ENCODE measurements at places on chromosomes 13 and 19. TPM values are rescaled to one million over a fixed set of nuclear protein-coding genes. Genes with fewer than 3 reads are reported as not detected.
A peak's percentile ranks its signal among the peaks of the same experiment; 100 is the strongest.

The HIPK4 gene
- total RNA-seq, result not detected

The UBE2L5 gene
- not detected for total RNA-seq

GRCh38 chr19:13859361-13859880 lies 17.5 kb upstream of the NANOS3 start:
- DNase-seq, result no peak

The TNFSF9 gene
- total RNA-seq, result 0.27 TPM

The HNRNPA1L2 gene
- total RNA-seq, result 6.9 TPM

The ZNF134 gene
- 18.4 TPM for total RNA-seq

DNA sequence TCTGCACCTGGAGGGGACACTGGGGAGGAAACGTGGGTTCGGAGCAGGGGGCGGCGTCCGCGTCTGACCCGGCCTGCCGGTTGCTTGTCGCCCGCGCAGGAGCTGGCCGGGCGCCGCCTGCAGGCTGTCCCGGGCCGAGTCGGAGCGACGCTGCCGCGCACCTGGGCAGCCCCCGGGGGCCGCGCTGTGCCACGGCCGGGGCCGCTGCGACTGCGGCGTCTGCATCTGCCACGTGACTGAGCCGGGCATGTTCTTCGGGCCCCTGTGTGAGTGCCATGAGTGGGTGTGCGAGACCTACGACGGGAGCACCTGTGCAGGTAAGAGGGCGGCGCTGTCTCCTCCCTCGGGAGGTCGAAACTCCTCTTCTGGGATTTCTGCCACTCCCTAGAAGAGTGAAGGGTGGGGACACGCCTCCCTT lies 1.3 kb downstream of the ITGBL1 start:
- no peak for DNase-seq

The ZNF471 gene
- total RNA-seq, result 3.9 TPM

The PSPN gene
- 1.4 TPM for total RNA-seq

The C19orf81 gene
- not detected for total RNA-seq

The UBXN6 gene
- total RNA-seq, result 68.5 TPM

- DNase-seq, result no peak
These were observed 4.2 kb upstream of the ZNF564 start for GRCh38 chr19:12555456-12555930.

The CNN1 gene
- 703 TPM for total RNA-seq

The ZNF99 gene
- 0.41 TPM for total RNA-seq

The CD22 gene
- 1.4 TPM for total RNA-seq

DNA sequence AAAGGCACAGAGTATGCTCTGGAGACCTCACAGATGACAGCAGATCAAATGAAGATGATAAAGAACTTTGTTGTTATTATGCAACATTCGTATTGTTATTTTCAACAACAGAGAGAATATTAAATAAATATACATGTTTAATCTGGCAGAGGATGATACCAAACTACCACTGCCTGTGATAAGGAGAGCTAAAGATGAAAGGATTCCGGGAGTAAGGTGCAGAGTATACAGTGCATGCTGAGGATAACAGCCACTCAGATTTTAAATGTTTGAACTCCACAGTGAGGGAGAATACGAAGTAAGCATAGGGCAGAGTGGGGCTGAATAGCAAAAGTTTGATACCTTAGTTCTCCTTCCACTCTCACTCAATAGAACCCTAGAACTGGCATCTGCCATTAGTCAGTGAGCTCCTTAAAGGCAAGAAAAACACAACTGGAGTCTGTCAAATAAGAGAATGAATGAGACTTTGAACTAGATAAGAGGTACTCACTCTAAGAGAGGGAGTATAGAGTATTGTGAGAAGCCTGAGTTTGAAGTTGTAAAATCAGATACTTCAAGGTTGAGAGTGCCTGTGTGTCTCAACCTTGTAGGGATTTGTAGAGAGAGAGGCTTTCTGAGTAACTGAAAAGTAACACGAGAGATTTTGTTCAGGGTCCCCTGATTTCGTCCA lies 78.5 kb downstream of the STARD13 start:
- DNase-seq, result no peak

GRCh38 chr19:14406645-14407401 lies 12.3 kb downstream of the DDX39A start:
- no peak for DNase-seq

The ONECUT3 gene
- 0.42 TPM for total RNA-seq

- no peak for DNase-seq
These were observed 83.6 kb upstream of the ARHGEF7 start for GRCh38 chr13:111031531-111031961.

DNA sequence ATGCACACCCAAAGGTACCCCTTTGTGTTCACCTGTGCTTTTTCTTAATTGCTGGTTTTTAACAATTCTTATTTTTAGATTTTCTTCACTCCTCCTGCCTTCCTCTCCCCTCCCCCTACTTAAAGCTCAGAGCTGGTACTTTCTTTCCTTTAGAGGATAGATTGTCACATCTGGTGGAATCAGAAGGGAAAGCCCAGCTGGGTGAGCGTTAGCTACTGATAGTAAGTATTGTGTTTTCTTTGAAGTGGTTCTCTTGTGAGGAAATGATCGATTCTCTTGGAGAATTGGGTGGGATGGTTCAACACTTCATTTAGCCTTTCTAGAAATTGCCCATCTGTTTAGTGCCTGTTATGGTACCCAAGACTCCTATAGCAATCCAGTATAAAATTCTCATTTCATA lies 84.8 kb downstream of the FLT1 start:
- DNase-seq, result no peak

GRCh38 chr13:95038949-95039348 lies 262.3 kb downstream of the ABCC4 start:
- no peak for DNase-seq

- DNase-seq, result peak; percentile 51
These were observed 11.3 kb downstream of the GTPBP3 start for GRCh38 chr19:17348700-17349099.

The C19orf33 gene
- 6.7 TPM for total RNA-seq

DNA sequence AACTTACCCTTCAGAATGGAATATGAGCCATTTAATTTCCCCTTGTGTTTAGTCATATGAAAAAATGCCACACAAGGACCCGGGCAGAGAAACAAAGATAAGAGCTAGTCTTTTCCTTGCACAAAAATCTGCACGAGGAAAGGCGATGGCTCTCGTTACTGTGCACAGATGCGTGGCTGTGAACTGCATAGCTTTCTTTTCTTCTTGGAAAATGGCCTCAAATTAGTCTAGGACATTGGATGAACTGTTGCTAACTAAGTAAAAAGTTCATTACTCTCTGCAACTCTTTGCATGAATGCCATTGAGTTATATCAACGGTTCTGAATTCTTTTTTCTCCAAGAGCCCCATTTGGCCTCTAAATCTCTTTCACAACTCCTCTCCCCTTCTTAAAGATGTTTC lies 125.2 kb downstream of the COG6 start:
- no peak for DNase-seq

The MCEMP1 gene
- total RNA-seq, result 0.92 TPM

GRCh38 chr13:32783067-32783466 lies 196.8 kb downstream of the PDS5B start:
- no peak for DNase-seq

GRCh38 chr19:51627491-51628138 lies 2.6 kb downstream of the SIGLEC5 start:
- DNase-seq, result no peak

DNA sequence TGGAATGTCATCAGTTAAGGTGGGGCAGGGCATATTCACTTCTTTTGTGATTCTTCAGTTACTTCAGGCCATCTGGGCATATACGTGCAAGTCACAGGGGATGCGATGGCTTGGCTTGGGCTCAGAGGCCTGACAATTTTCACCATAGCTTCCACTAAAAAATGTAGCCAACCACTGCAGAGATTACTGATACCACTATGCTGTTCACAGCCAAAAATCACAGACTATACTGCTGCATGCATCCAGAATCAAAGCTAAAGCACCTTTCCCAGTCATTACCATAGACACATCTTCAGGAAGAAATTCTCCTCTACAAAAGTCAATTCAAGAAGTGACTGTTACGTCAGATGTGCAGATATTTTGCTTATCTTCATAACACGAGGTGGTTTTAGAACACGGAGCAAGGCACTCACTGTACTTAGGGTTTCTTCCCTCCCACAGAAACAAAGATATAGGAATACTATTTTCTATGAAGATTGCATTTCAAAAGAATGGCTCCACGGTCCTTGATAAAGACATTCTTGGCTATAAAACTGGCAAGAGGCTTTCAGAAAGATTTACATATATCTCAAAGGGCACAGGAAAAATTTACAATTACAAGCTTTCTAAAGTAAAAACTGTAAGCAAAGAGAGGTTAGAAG lies 1556.6 kb upstream of the PRR20A start:
- DNase-seq, result no peak

GRCh38 chr19:5103812-5104410 lies 135.0 kb downstream of the KDM4B start:
- DNase-seq, result no peak

The SAMD4B gene
- 101 TPM for total RNA-seq

- no peak for DNase-seq
These were observed 1.2 kb downstream of the S1PR5 start for GRCh38 chr19:10516064-10516385.

- DNase-seq, result no peak
These were observed 13.9 kb downstream of the VSTM2B start for GRCh38 chr19:29539670-29540069.

DNA sequence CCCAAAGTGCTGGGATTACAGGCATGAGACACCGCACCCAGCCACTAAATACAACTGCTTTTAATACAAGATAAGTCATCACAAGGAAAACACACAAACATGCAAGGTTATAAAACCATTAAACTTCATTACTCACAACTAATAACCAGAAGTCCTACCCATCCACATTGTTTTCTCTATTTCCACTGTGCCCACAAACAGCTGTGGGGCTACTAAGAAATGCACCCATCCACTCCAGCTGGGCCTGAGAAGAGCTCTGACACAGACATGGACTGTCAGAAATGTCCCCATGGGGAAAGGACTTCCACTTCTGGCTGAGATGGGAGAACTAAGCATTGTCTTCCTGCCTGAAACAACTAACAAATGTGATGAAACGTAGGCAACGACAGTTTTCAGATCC lies 17.2 kb downstream of the SAFB2 start:
- DNase-seq, result no peak

GRCh38 chr19:11423164-11423790 lies 4.2 kb upstream of the RGL3 start:
- no peak for DNase-seq

All from thoracic aorta (tissue), 2 donors.